ENCODE measurements at places on chromosomes 1 and 21.

DNA sequence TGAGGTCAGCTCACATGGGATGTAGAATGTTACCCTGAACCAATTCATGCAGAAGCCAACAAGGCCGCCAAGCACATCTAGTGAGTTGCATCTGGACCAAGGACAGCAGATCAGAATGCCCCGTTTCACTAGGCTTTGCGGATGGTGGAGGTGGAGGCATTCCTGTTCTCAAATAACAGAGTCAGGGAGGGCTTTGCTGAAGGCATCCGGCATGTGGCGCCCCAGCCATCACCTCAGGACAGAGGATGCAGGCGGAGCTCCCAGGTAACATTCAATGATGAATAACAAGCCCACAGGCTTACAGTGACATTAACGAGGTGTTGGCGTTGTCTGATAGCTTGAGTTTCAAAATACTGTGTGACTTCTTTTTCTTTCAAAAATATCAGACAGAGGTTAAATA lies 476.2 kb downstream of the CAMTA1 start:
- no peak for DNase-seq

DNA sequence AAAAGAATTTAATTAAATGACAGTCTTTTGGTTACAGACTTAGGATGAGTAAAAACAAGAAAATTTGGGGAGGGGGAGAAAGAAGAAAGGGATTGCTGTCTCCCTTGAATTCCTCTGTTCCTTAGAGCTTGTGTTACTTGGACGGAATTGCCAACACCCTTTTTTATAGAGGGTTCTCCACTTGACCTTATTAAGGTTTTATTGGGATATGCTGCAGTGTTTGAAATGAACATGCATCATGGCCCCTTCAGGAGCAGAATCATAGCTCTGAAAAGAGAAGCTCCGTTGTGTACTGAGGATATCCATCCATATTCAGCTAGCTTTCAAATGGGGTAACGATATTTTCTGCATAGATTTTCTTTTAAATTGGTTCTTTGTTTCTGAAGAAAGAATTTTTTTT lies 48.2 kb upstream of the DNASE2B start:
- DNase-seq: no peak

GRCh38 chr21:38983560-38983959 lies 177.8 kb downstream of the ETS2 start:
- DNase-seq: no peak

- no peak for DNase-seq
Measured at GRCh38 chr1:223861904-223862303, 16.2 kb upstream of the TP53BP2 start.

DNA sequence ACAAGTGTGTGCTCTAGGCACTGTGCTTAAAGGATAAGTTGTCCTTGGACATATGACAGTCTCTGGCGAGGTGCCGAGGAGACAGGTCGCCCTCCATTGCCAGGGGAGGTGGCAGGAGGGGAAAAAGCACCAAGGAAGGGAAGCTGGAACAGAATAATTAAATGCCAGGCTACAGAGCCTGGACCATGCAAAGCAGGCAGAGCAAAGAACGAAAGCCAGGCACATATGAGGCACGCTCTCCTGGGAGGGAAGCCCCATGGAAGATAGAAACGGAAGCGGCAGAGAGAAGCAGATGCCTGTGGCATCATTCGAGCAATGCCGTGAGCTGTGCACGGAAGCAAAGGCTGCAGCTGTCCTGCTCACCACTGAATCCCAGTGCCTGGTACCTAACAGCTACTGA lies 91.2 kb downstream of the JAK1 start:
- no peak for DNase-seq

DNA sequence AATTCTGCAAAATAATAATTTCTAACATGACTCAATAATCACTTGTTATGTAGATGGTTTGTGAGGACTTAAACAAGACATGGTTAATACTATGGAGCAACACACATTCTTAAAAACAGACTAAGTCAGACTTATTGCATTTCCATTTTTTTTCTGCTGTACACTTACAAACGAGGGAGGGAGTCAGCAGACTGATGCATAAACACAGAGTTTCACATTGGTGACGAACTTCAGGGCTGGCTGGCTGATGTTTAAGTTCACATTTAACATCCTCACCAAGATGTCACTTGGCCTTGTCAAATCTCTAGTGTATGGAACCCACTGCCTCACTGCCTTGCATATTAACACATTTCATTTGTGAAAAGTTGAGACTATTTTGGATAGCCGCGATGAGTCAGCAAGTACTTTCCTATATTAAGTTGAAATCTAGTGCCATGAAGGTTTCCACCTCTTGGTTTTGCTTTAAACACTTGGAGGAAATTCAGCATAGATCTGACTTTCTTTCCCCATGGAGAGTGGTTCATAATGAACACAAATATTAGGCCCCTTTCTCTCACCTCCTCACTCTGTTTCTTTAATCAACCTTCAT lies 337.5 kb upstream of the RUNX1 start:
- no peak for DNase-seq

- no peak for DNase-seq
Measured at GRCh38 chr1:82644186-82644915, 843.6 kb downstream of the ADGRL2 start.

DNA sequence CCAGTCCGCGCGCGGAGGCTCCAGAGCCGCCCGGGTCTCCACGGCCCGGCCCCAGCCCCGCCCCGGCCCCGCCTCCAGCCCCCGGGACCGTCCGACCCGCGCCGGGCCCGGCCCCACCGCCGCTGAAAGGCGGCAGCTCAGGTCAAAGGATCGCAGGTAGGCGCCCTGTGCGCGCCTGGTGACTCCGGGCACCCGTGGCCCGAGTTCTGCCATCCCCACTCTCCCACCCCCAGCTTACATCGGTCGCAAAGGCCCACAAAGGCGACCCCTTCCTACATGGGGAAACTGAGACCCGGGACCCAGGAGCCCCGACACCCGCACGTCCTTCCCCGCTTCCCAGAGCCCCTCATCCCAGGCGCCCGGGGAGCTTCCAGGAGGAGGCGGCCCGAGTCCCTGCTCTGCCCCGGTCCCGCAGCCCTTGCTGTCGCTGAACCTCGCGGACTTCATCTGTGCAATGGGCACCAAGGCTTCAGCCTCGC lies at the start of gene TMEM200B:
Gene TMEM200B (minus strand): TSS at position 17 of the 479 bp plus-strand sequence. CDS start 2,075 bp downstream, outside the sequence.
- no peak for DNase-seq

GRCh38 chr1:161266202-161266601 lies 7.7 kb downstream of the PCP4L1 start:
- DNase-seq: no peak

DNA sequence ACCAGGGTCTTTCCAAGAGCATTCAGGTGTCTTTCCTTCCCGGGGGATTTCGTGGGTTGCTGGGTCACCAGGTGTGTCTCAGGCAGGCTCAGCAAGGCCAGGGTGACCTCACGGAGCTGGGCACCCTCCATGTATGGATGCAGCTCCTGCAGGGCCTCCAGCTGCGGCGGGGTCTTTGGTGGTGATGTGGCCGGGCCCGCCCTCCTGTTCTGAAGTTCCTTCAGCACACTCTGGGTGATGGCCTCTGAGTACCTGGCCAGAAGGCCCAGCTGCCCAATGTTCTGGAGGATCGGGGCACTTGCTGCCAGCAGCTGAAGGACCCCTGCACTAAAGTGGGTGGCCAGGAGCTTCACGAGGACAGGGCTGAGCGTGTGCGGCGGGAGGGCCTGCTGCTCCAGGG lies 45.5 kb downstream of the URB1 start:
- no peak for DNase-seq

DNA sequence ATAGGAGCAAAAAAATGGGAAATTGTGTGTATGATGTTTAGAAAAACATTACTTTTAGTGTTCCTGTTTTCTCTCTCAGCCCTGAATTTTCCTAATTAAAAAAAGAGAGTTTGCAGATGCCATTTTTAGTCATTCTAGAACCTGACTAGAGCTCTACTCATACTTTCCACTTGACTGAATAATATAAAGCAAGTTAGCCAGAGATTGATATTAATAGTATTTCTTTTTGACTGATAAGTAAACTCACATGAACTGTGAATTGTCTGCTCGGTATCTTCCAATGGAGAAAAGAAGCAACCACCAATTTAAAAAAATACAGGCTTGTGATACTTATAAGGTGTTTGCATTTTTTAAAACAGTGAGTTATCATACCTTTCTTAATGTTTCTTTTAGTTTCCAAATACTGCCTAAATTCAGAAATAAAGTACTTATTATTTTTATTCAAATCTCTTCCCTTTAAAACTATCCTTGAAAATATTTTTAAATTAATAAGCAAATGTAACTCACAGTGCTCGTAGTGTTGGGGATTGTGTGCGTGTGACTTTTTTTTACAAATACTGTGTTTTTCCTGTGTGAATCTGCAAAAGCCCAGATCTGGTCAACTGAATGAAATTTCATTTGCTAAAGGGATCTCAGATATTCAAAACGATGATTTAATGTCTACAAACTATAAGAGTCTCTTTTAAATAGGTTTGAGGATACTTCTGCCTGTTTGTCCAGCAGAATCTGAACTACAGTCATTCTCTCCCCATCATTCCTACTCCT lies 9.8 kb downstream of the RAP1A start:
- DNase-seq: no peak

- DNase-seq: no peak
Measured at GRCh38 chr1:7970246-7970645, 8.7 kb downstream of the PARK7 start.

- DNase-seq: no peak
Measured at GRCh38 chr1:38781872-38782617, 77.5 kb downstream of the RRAGC start.

- DNase-seq: no peak
Measured at GRCh38 chr1:87333692-87334347, 5.1 kb downstream of the LMO4 start.

DNA sequence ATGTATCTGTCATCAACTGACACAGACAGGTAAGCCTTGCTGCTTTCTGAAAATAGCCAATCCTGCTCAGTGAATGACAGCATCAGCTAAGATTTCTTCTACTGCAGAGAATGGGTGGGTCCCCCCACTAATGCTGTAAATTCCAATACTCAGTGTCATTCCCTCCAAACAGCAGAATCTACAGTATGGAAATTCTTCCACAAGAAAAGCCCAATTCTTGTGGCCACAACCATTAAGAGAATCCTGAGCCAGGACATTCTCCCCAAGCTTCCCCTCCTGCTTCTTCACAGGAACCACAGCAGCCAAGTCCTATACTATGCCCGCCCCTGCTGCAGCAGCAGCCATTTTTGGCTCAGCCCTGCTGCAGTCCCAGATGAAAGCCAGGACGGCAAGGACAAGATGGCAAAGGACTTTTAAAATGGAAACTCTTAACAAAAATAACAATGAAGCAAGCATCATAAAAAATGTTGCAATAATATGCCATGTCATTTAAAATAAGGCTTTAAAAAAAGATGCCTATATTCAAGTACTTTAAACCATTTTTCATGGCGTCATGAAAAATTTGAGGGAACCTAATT lies 26.8 kb downstream of the EIF4G3 start:
- no peak for DNase-seq

GRCh38 chr1:97919585-97920261 lies 1.1 kb downstream of the DPYD start:
- peak; percentile 3 for DNase-seq
